Activated CD4-positive, alpha-beta T cell treated with anti-CD3 and anti-CD28 coated beads, Interleukin-2, amount 50 U/mL, for 16 hours (primary cell): ENCODE measurements at places on chromosomes 2 and 18.

GRCh38 chr2:12256206-12256605 lies 460.5 kb upstream of the TRIB2 start:
- DNase-seq, result no peak

DNA sequence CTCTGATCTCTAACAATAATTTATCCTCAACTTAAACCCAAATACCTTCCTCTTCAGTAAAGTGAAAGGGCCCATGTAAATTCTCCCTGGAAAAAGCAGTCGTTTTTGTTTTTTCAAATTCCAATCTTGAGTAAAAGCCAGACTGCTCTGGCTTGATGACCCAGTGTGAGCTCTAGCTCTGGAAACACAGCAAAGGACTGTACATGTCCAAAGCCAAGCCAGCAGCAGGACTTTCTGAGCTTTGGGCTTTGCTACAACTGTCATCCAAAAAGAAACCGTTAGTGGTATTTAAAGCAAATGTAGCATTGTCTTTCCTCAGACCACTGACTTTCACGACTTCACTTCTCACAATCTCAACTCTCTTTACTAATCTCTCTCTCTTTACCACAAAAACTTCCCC lies 25.4 kb downstream of the SH3YL1 start:
- DNase-seq, result no peak

GRCh38 chr18:48663096-48663930 lies 124.5 kb downstream of the CTIF start:
- no peak for DNase-seq

GRCh38 chr18:80154293-80154692 lies 45.2 kb downstream of the ADNP2 start:
- peak; percentile 62 for DNase-seq

GRCh38 chr2:45595721-45596435 lies 15.2 kb downstream of the SRBD1 start:
- no peak for DNase-seq

DNA sequence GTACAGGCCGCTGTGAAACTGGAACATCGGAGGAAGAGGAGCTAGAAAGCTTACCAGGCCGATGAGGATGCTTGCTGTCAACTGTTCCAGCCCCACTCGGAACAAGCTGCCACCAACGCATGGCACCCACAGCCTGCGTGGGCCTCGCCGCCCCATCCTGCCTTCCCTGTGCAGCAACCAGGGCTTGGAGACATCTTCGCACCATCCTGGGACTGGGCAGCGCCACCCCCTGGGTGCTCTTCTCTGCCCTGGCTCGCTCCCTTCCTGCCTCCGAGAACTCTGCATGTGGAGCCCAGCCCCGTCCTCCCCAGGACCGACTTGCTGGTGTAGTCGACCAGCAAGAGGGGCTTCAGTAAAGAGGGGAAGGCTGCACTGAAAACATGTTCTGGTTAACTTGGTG lies 10.8 kb downstream of the TMEM18 start:
- no peak for DNase-seq

GRCh38 chr2:58030771-58031170 lies 15.8 kb upstream of the VRK2 start:
- DNase-seq, result no peak

DNA sequence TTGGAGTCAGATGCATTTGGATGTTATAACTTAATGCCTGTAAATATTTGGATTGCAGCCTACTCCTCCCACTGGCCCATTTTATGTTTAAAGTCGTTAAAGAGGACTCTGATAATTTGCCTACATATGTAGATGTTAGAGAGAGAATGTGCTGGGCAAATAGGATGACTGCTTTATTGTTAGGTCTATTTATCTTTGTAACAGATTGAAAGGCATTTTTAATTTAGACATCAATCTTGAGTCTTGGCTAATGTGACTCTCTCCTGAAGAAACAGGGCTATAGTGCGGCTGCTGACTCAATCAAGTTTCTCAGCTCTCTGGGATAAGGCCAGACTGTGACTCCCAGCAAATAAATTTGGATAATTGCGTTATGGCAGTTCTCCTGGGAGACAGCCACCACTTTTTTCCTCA lies 1101.4 kb downstream of the CBLN2 start:
- no peak for DNase-seq

- DNase-seq, result no peak
These were observed 10.3 kb downstream of the SDC1 start for GRCh38 chr2:20214566-20215182.

DNA sequence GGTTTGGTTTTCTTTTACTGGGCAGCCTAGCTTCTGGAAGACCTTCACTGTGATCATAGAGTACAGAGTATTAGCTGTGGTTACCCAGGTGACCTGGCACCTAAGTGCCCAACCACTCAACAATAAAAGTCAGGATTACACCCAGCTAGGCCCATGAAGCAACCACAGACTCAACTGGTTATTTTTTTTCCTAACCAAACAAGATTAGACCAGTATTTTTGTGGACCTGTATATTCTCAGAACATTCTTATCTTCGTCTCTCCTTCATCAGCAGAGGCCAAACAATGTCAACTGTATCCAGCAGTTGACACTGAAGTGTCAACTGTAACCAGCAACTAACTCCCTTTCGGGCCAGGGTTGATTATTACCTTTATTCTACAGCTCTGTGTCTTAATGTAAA lies 289.2 kb upstream of the SLC39A10 start:
- DNase-seq, result no peak

DNA sequence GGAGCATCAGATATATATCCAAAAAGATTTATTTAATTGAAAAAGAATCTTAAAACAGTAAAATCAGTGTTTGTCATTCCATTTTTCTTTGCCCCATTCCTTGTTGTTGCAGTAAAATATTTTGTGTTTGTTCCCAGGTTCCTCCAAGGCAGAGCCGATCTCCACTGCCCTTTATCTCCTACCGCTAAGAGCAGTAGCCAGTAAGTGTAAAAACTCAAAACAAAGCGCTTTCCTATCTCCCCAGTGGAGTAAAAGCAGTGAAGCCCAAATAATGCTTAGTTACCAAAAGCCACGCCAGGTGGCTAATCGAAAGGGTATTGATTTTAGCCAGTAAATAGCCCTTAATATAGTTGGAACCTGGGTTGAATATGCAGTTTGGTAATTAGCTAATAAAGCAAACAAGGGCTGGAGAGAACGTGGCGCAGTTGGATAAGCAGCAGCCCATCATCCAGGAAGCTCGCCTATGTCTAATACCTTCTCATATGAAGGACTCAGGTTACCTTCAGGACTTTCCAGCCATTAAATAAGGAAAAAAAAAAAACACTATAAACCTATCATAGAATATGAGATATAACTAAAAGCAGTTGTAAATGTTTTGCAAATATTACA lies 12.4 kb upstream of the GPD2 start:
- DNase-seq, result no peak

GRCh38 chr2:216104691-216105090 lies 4.5 kb upstream of the XRCC5 start:
- no peak for DNase-seq

- DNase-seq, result no peak
These were observed 86.5 kb upstream of the DTNA start for GRCh38 chr18:34623557-34623956.

GRCh38 chr18:10860928-10861327 lies 288.4 kb downstream of the PIEZO2 start:
- no peak for DNase-seq

DNA sequence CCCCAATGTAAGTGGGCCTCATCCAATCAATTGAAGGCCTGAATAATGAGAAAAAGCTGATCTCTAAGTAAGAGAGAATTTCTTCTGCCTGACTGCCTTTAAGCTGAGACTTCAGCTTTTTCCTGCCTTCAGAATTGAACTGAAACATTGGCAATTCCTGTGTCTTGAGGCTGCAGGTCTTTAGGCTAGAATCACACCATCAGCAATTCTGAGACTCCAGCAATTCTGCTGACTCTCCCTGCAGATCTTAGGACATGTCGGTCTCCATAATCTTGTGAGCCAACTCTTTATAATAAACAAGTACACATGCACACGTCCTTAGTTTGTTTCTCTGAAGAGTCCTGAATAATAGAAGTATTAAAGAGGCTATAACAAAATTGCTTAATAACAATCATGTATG lies 209.1 kb downstream of the FSIP2 start:
- no peak for DNase-seq

GRCh38 chr2:60882971-60883753 lies 1.8 kb downstream of the REL start:
- peak; percentile 35 for DNase-seq

DNA sequence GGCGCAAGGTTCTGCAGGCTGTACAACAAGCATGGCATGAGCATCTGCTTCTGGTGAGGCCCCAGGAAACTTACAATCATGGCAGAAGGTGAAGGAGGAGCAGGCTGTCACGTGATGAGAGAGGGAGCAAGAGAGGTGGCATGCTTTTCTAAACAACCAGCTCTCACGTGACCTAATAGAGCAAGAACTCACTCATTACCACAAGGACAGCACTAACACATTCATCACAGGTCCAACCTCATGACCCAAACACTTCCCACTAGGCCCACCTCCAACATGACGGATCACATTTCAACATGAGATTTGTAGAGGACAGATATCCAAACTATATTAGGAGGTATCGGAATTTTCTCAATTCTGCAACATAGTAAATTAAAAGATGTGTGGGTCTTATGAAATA lies 108.8 kb upstream of the DLX2 start:
- DNase-seq, result no peak

DNA sequence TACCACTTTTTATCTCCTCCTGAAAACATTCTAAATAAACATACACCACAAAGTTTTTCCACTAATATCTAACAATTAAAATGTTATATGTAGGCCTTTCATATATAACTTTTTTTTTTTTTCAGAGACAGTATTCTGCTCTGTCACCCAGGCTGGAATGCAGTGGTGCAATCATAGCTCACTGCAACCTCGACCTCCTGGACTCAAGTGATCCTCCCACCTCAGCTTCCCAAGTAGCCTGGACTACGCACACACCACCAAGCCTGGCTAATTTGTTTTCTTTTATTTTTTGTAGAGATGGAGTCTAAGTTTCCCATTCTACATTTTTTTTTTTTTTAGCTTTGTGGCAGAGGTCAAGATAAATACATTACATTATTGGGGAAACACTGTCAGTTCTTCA lies 1612.6 kb upstream of the NXPH2 start:
- DNase-seq, result no peak

DNA sequence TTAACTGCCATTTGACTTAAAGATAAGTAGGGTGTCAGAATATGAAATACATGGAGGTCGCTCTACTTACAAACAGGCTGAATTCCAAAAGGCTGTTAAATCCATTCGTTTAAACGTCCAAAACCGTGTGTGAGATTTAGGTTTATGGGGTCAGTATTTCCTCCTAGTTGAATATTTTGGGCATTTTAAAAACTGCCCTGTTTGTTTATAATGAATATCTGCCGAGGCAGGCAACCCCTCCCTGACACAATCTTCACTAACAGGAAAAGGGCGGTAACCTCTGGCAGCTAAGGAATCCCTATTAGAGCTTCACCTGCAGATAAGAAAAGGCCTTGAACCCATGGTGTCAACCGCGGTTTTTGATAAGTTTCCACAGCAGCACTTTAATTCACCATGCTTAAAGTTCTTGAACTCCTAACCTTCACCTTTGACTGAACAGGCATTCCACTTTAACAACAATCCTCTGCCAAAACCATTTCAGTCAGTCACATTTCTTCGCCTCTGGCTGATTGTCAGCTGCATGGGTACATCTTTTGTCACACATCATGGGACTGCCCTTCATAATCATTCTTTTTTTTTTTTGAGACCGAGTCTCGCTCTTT lies 17.8 kb downstream of the TRAK2 start:
- DNase-seq, result no peak

DNA sequence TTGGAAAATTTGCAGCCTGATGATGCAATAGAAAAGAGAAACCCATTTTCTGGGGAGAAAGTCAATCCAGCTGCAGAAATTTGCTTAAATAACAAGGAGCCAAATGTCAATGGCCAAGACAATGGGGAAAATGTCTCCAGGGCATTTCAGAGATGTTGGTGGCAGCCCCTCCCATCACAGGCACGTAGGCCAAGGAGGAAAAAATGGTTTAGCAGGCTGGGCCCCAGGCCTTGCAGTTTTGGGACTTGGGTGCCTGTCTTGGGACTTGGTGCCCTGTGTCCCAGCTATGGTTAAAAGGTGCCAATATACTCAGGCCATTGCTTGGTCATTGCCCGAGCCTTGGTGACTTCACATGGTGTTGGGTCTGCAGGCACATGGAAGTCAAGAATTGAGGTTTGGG lies 368.2 kb downstream of the ERBB4 start:
- DNase-seq, result no peak

- peak; percentile 88 for DNase-seq
These were observed 29.9 kb downstream of the PELI1 start for GRCh38 chr2:64114063-64114911.

DNA sequence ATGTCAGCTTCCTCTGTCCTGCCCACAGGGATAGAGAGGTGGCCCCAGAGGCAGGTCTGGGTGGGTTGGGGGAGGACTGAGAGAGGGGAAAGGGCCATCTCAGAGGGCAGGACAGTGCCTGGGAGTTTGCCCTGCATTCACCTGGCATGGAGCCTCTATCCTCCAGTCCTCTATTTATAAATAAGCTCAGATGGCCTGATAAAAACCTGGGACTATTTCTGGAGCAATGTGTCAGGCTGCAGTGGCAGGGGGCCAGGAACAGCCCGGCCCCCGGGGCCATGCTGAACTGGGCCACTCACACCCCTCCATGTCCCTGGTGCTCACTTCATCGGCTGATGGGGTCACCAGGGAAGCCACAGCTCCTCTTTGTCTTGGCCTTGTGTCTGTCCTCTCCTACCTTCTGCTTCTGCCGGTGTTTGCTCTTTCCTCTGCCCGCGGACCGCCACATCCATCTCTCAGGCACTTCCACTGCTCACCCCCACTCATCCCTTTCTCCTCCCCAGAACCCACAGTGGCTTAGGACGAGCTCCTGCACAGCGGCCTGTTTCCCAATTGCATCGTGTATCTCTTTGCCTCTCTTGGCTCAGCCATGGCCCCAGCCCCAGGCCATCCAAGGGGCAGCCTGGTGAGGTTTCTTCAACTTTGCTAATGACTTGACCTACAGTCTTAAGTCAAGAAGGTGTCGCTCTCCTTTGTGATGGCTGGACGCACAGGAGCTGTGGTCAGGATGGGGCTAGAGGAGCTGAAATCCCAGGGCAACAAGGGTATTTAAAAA lies 38.8 kb downstream of the SCTR start:
- DNase-seq, result no peak

GRCh38 chr18:38575023-38575422 lies 1009.4 kb upstream of the CELF4 start:
- no peak for DNase-seq

GRCh38 chr2:152394326-152394725 lies 59.4 kb downstream of the FMNL2 start:
- DNase-seq, result no peak

GRCh38 chr2:54261537-54261936 lies 5.5 kb upstream of the TSPYL6 start:
- DNase-seq, result no peak

GRCh38 chr2:145055651-145056050 lies 535.7 kb upstream of the ZEB2 start:
- DNase-seq, result no peak

GRCh38 chr2:234368861-234369261 lies 128.0 kb downstream of the ARL4C start:
- DNase-seq, result peak; percentile 52

GRCh38 chr2:108910011-108910431 lies 79.0 kb downstream of the EDAR start:
- DNase-seq, result no peak
